ENCODE measurements at places on chromosomes 13 and 19.

DNA sequence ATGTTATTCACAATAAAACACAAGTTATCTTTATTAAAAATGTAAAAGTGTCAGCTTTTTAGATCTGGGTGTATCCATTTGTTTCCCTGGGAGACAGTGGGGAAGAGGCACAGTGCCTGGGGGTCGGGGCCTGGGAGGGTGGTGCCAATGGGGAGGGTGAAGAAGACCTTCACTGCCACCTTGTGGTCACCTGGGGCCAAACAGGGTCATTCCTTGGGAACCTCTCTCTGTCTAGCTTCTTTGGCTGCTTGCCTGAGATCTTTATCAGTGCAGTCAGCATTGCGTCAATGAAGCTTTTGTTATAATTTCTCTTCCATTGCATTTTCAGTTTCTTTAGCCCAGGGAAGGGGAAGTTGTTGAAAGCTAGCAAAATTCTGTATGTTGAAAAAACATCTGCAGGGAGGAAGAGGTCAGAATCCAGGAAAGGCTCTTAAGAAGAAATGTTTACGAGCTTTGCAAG, 39.1 kb downstream of the PCDH8 start:
- no peak for DNase-seq

- no peak for DNase-seq
These were observed 305.2 kb downstream of the MTUS2 start for GRCh38 chr13:29125191-29125933.

- no peak for DNase-seq
These were observed 2.0 kb downstream of the CAB39L start for GRCh38 chr13:49441846-49442245.

GRCh38 chr19:38830039-38830733, 1.4 kb downstream of the ECH1 start:
- DNase-seq = no peak

DNA sequence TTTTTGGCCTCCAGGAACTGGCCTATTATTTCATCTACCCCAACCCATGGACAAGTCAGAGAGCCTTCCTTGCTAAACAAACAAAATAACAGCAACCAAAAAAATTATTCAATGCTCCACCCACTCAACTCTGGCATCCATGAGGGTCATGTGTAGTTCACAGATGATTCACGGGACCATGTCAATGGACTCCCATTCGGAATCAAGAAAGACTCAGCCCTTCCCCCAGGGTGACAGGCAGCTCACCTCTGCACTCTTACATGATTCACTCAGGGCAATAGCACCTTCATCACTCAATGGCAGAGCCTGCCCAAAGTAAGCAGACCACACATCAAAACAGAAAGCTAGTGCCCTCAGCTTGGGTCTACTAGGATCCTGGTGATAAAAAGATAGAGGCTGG, 14.3 kb upstream of the SCEL start:
- DNase-seq = no peak

DNA sequence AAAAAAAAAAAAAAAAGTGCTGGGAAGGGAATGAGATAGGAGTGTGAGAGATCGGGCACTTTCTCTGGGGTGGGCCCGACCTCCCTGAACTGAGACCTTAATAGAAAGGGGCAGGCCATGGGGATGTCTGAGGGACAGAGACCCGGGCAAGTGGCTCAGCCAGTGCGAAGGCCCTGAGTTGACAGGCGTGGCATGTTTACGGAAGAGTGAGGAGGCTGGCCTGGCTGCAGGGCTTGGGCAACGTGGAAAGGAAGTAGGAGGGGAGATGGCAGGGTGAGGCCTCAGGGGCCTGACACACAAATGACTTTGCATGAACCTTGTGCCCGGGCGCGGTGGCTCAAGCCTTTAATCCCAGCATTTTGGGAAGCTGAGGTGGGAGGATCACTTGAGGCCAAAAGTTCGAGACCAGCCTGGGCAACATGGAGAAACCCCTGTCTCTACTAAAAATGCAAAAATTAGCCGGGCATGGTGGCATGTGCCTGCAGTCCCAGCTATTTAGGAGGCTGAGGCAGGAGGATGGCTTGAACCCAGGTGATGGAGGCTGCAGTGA, 13.9 kb downstream of the FCHO1 start:
- DNase-seq = no peak

DNA sequence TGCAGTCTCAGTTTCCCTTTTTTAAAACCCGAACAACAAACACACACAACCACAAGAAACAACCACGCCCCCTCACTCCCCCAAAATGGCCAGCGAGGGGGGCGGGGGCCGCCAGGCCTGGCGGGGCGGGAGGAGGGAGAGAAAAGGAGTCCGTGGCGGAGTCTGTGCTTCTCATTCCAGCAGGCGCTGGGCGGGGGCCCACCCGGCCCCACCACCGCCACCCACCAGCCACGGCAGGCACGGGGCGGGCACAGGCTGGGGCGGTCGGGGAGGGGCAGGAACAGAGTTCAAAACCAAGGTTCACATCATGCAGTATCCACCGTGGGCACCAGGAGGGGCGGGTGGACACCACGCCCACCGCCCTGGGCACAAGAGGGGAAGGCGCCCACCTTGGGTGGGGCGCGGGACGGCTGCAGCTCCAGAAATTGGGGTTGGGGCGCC, 12.9 kb downstream of the DPF1 start:
- no peak for DNase-seq

DNA sequence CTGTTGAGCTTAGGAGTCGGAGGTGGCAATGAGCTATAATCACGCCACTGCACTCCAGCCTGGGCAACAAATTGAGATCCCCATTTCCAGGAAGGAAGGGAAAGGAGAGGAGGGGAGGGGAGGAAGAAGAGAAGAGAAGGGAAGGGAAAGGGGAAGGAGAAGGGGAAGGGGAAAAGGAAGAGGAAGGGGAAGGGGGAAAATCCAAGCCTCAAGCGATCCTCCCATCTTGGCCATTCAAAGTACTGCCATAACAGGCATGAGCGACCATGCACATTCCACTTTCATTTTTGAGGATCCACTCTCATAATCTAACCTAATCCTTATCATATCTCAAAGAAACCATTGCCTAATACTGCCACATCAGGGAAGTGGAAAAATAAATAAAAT, 14.9 kb downstream of the ZNF443 start:
- no peak for DNase-seq

DNA sequence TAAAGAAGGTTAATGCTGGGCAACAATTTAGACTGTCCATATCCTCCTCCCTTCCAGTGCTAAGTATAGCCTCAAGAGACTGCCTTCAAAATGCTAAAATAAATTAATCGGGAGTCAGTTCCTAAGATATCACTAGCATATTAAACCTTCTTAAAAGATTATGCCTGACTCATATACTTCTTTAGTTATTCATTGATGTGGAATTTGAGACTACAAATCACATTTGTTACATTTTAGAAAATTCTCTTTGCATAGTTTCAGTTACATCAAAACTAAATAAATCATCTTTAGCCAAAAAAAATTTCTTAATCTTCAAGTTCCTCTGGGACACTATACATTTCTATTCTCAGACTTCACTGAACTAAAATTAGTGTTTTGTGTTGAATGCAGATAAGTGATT, 769.1 kb downstream of the PCDH9 start:
- DNase-seq = no peak

Data from stimulated activated CD4-positive, alpha-beta T cell treated with anti-CD3 and anti-CD28 coated beads, TNF-alpha, amount 100 ng/mL, for 24 hours (primary cell).